ENCODE measurements at places on chromosomes 7 and 10.
A peak's percentile ranks its signal among the peaks of the same experiment; 100 is the strongest.

DNA sequence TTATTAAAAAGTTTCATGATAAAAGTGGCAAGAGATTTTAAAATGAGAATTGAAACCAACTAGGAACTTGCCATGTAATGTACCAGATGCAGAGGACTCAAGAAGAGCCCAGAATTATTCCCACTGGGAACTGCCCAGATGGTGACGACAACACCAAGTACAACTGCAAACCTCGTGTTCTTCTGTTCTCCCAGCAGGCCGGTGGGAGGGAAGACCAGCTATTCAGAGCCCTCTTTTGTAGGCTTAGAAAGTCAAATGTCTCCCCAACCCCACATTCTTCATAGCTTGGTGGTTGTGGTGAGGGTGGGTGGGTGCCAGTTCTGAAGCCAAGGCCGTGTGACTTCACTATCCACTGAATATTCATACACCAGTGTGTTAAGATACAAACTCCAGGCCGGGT lies 54.3 kb upstream of the ITGB1 start:
- H3K4me3 ChIP-seq = no peak overlapping the region
- no peak overlapping the region for H3K27ac ChIP-seq
- peaks cover 2% of the 10 kb centered on the region for H3K4me1 ChIP-seq
- DNase-seq = no peak

- no peak for DNase-seq
- no peak overlapping the region for H3K4me3 ChIP-seq
These were observed 26.2 kb downstream of the HIBADH start for GRCh38 chr7:27636326-27637006.

GRCh38 chr7:101553771-101554445 lies 75.2 kb downstream of the MYL10 start:
- H3K27ac ChIP-seq = no peak overlapping the region
- H3K36me3 ChIP-seq = no peaks in the 10 kb centered on the region
- H3K4me3 ChIP-seq = no peak overlapping the region
- no peaks in the 10 kb centered on the region for H3K4me1 ChIP-seq
- DNase-seq = no peak
- H3K27me3 ChIP-seq = no peaks in the 10 kb centered on the region

DNA sequence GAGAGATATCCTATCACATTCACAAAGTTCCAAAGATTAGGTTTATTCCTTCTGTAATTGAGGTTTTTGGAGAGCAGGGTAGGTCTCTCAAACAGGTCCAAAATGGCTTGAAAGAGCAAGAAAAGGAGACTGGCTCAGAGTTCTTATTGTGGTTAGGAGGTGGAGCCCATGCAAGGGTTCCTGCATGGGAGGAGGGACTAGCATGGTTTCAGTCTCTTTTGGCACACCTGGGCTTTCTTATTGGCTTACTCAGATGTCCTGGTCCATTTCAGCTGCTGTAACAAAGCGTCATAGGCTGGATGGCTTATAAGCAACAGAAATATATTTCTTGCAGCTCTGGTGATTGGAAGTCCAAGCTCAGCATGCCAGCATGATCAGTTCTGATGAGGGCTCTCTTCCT lies 493.1 kb downstream of the REEP3 start:
- H3K36me3 ChIP-seq = no peaks in the 10 kb centered on the region

GRCh38 chr10:88693392-88694020 lies 12.5 kb upstream of the LIPK start:
- no peak overlapping the region for H3K27ac ChIP-seq
- no peak overlapping the region for H3K4me3 ChIP-seq
- H3K27me3 ChIP-seq = no peaks in the 10 kb centered on the region
- H3K36me3 ChIP-seq = no peaks in the 10 kb centered on the region

DNA sequence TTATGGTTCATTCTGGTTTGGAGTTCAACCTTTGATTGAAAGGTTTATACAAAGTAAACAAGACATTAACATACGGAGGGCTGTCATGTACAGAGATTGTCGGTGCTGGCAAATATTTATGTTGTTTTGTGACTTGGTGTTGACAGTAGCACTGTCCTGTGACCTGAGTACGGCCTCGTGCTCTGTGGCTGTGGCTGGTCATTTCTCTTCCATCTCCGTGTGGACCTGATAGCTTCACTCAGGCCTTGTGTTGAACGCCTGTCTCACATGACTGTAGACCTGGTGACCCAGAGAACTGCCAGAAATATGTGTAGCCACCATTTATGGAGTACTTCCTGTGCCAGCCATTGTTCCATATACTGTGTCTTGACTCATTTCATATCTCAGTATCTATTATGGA lies 311.6 kb downstream of the CCDC3 start:
- no peak overlapping the region for H3K27ac ChIP-seq
- H3K4me3 ChIP-seq = no peak overlapping the region
- H3K27me3 ChIP-seq = no peaks in the 10 kb centered on the region
- no peaks in the 10 kb centered on the region for H3K36me3 ChIP-seq
- DNase-seq = no peak

GRCh38 chr7:28179120-28180030 lies 1.2 kb downstream of the JAZF1 start:
- peak overlapping the region; percentile 61 for H3K4me3 ChIP-seq
- H3K27me3 ChIP-seq = no peaks in the 10 kb centered on the region
- peak; percentile 21 for DNase-seq
- peaks cover 12% of the 10 kb centered on the region for H3K4me1 ChIP-seq
- H3K36me3 ChIP-seq = no peaks in the 10 kb centered on the region
